Activated CD4-positive, alpha-beta T cell treated with anti-CD3 and anti-CD28 coated beads, Interleukin-10, Interleukin-2, amounts not matched to agents 100 ng/mL and 50 ng/mL, durations not matched to agents 16 hours and 8 hours (primary cell): ENCODE measurements at places on chromosomes 5 and 9.

DNA sequence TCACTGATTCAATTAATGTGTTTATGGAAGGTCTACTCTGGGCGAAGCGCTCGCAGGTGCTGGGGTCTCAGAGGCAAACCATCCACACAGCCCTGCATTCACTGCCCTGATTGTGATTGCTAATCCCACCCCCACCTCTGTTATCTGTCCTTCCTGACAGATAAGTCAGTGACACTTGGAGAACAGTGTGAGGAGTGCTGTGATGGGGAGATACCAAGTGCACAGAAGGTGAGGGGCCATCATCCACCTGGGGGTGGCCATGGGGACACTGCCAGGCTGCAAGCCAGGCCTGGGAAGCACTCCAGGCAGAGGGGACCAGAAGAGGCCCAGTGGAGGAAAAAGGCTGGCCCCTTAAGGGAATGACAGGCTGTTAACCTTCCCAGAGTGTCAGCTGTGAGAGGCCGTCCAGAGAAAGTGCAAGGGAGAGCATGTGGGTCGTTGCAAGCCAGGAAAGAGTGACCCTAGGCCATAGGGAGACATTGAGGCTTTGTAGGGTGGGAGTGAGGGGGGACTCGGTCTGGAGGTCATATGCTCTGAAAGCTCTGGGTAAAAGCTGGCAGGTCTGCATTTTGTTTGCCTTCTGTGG lies 18.0 kb downstream of the IL9 start:
- no peak for DNase-seq

DNA sequence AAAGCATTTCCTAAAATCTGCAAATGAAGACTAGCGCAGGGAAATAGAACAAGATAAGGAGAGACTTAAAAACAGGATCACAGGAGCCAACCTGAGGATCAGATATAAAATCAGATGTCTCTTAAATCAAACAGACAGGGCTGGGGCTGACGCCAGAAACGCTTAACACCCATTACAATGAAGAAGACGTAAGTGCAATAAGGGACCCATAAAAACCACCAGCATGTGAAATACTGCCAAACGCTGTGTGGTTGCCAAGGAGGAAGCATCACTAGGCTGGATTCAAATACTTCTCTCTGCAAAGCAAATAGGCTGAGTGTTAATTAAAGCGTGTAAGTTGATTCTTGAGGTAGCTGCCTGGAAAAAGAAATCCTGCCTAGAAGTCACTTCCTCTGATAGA lies 74.4 kb upstream of the ATP10B start:
- DNase-seq = no peak

- no peak for DNase-seq
Measured at GRCh38 chr5:124936626-124936933, 190.1 kb upstream of the ZNF608 start.

DNA sequence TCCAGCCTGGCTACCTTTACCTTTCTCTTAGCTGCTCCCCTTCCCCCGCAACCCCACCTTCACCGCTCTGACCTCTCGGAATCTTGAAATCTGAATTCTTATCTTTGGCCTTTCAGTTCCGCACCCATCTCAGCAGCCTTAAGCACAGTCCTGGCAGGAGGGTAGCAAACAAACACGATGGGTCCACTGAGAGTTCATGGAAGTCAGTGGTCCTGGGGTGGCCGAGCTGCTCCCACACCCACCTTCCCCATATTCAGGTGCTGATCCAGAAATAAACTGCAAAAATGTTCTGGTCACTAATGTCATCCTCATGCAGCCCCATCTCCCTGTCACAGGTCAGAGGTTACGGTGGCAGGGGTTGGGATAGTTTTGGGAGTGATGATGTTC lies 59.6 kb upstream of the TBC1D2 start:
- no peak for DNase-seq

DNA sequence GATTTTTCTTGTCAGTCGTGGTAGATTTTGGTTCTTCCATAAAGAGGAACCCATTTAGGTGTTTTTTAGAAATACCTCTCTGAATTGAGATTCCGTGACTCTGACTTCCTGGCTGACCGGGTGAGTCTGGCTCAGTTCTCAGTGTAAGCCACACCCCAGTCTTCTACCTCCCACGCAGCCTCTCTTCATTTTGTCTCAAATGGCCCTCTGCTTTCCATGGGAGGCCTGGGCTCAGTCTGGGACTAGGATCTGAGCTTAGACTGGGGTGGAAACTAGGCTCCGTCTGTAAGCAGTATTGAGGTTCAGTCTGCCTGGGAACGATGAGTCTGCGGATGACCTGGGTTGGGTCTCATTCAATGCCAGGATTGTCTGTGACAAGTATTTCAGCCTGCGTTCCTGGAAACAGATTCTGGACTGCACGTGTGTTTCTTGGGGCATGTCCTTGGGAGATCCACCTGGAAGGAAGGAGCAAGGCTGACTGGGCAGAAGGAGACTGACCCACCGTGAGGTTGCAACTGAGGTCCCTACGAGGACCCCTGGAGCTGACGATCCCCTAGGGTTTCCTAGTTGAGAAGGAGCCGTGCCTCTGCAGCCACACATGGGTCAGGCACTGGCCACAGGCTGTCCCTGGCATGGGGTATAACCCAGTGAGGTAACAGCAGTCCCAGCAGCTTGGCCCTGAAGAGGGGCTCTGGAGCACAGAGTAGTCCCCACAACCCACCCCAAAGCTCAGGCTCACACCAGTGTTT lies 12.4 kb upstream of the CRB2 start:
- DNase-seq = no peak

- DNase-seq = no peak
Measured at GRCh38 chr9:137166380-137167229, 3.2 kb downstream of the LRRC26 start.

- DNase-seq = no peak
Measured at GRCh38 chr5:9025942-9026341, 519.9 kb downstream of the SEMA5A start.

DNA sequence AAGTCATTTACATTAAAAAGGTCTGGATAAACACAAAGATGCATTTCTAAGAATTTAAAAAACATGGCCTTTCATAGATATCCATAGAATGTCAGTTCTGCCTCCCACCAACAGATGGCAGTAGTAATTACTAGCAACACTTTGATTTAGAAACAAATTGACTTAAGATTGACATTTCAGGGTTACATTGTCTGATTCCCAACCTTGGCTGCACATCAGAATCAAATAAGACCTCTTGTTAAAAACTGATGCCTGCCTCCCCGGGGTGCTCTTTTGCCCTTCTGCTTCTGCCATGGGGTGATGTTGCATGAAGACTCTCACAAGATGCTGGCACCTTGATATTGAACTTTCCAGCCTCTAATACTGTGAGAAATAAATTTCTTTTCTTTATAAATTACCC lies 146.2 kb upstream of the GPR151 start:
- DNase-seq = peak; percentile 37

DNA sequence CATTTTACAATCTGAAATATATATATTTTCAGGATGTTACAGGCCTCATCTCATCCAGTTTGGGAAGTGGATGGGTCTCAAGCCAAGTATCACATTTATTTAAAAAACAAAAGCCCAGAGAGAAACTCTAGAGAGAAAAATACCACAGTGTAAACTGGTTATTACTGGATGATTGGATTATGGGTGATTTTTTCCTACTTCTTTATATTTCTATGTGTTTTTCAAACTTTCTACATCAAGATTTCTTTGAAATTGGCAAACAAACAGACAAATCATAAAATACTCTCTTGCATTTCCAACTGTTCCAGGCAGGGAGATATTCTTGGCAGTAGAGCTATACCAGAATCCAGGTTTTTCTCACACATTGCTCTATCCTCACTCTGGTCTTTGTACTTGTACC lies 116.0 kb upstream of the SMIM23 start:
- DNase-seq = no peak

- no peak for DNase-seq
Measured at GRCh38 chr9:20227166-20227874, 395.0 kb downstream of the MLLT3 start.

- no peak for DNase-seq
Measured at GRCh38 chr9:114243240-114243639, 79.7 kb upstream of the ORM1 start.
